ENCODE measurements at places on chromosomes 4 and X.

DNA sequence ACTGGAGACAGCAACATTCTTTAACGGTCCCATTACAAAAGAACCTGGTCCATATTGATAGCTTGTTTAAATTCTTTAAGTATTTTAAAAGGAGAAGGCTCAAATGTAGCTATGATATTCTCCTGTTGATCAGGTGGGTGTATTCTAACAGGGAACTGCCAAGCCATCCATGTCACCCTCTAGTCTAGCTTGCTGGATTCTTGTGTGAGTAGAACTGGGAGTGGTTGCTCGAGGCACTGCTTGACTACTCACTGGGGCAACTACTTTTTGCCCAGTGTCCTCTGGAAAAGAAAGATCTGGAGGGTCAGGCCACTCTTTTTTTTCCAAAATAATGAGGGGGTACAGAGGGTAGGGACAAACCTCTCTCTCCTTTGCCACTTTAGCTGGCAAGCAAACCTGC is 155.1 kb downstream of the ZNF518B start:
- no peak for DNase-seq

GRCh38 chr4:6568689-6569332 is 6.2 kb upstream of the MAN2B2 start:
- DNase-seq, result no peak

DNA sequence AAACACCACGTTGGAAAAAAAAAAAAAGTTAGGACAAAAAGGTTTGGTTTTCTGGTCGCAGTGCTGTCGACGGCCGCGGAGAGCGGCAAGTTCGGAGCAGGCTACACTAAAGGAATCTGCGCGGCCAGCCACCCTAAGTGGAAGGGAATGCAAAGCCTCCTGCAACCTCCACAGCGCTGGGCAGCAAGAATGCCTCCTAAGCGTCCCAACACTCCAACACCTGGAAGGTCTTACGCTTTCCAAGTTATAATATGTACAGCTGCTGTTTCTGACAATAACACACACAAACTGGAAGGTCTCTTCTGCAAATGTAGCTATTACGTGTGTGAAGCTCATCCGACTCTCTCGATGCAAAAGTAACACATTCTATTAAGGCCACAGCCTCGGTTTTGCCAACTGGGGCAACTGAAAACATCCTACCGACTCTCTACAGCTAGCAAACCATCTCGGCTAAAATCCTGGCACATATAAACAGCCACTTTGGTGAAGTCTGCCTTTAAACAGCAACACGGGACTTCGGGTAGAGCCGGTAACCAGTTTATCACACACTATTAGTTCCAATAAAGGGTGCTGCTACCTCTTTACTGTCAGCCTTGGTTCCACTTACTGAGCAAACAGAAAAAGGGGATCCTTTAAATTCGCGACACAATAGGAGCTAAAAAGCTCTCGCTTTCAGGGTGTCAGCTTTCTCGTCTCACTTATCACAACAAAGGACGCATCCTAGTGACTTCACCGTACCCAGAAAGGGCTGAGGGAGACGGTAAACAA is 895 bp downstream of the SMIM14 start:
- no peak for DNase-seq

DNA sequence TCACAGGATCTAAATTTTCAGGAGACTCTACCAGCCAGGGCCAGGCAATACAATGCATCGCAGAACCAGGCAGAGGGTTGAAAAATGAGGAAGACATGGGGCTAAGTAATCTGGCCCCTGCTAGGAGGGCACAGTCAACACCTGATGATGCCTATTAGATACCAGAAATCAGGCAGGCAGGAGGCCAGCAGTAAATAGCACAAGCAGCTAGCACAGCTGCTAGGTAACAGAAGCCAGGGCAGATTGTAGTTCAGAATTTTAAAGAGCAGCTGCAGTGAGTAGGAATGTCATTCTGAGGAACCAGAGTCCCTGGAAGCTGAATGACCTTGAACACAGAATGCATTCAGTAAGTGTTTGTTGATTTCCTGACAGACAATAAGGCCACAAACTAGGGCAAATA is 38.8 kb upstream of the TRPC5OS start:
- DNase-seq, result no peak

- no peak for DNase-seq
These were observed 115.5 kb downstream of the NFKB1 start for GRCh38 chr4:102616636-102617035.

DNA sequence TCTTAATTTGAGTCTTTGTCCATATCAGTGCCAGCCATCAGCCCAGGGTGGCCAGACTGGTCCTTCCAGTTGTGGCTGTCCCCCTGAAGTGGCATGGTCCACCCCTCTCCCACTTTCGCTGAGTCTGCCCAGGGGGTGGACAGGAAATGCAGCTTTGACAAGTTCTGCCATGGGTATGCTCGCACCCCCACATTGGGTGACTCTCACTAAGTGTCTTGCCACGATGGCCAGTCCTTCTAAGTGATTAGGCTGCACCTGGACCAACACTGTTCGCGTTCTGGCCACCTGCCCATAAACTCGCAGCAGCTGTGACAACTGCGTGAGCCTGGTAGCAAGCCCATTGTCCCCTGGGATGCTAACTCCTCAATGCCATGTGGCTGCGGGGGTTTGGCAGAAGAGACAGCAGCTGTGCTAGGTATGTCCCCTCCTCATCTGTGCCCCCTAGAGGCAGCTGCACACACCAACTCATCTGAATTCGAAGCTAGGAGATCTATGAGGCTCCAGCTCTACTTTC is 10.0 kb upstream of the LNX1 start:
- no peak for DNase-seq

DNA sequence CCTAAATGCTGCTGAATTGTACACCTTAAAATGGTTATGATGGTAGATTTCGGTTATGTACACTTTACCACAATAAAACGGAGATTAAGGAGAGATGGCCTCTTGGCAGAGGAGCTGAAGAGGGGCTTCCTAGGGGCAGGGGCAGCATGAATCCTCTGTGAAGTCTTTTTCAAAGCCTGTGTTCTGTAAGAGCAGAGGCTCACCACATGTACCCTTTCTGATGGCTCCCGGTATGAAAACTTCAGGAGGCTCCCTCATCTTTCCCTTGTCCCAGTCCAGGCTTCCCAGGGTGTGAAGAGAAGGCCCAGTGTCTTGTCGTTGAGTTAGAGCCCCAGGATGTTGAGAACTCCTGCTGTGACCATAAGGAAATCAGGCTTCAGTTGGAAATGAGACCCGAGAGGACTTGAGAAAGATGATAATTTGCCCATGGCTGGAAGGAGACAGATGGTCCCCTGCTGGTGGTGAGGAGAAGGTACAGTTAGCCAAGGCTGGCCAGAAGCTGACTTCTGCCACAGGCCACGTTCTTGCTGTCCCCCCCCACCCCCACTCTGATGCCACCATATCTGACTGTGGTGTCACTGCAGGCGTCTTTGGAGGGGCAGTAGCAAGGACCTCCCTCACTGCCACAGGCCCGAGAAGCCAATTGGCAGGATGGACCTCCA is 31.8 kb upstream of the MTM1 start:
- no peak for DNase-seq

GRCh38 chr4:76787898-76788297 is 110.0 kb downstream of the SOWAHB start:
- DNase-seq, result no peak

- DNase-seq, result no peak
These were observed 57.4 kb downstream of the GATB start for GRCh38 chr4:151703401-151703800.

GRCh38 chrX:131801911-131802310 is 221.2 kb upstream of the STK26 start:
- no peak for DNase-seq

GRCh38 chrX:136768469-136769084 is 12.2 kb downstream of the ARHGEF6 start:
- DNase-seq, result no peak

DNA sequence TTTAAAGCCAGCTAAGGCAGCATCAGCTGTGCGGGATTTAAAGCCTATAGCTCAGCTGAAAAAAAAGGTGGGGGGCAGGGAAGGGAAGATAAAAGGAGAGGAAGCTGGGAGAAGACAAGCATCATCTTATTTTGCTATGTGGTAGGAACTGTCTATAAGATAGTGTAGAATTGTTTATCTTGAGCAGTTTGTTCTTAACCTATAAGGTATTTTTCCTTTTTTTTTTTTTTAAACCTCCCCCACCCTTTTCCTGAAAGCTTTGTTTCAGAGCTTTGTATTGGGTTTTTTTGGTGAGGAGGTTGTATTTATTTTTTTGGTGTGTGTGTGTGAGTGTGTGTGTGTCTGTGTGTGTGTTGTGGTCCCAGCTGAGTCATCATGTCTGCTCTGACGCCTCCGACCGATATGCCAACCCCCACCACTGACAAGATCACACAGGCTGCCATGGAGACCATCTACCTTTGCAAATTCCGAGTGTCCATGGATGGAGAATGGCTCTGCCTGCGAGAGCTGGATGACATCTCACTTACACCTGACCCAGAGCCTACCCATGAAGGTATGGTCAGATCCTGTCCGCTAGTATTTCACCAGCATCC is 531 bp downstream of the RUFY3 start:
- no peak for DNase-seq

DNA sequence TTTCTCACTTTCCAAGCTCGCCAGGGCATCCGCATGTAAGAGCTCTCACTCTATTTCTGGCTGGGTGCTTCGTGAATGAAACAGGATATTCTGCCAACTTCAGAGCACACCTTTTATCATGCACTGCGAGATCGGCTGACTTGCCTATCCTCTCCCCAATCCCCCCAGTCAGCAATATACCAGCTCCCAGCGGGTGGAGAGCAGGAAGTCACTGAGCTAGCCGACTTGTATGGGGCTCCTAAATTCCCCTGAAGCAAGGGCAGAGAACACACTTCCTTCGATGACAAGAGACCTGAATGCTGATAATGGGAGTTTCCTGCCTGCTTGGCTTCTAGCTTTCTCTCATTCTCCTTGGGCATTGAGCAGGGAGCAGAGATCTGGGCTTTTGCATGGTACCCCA is 33.8 kb upstream of the MAMLD1 start:
- no peak for DNase-seq

GRCh38 chr4:15034071-15034764 is 31.9 kb downstream of the CPEB2 start:
- DNase-seq, result no peak

GRCh38 chr4:10688846-10689245 is 4.3 kb upstream of the CLNK start:
- DNase-seq, result no peak

GRCh38 chrX:131704136-131704695 is 160.3 kb downstream of the OR13H1 start:
- DNase-seq, result no peak

DNA sequence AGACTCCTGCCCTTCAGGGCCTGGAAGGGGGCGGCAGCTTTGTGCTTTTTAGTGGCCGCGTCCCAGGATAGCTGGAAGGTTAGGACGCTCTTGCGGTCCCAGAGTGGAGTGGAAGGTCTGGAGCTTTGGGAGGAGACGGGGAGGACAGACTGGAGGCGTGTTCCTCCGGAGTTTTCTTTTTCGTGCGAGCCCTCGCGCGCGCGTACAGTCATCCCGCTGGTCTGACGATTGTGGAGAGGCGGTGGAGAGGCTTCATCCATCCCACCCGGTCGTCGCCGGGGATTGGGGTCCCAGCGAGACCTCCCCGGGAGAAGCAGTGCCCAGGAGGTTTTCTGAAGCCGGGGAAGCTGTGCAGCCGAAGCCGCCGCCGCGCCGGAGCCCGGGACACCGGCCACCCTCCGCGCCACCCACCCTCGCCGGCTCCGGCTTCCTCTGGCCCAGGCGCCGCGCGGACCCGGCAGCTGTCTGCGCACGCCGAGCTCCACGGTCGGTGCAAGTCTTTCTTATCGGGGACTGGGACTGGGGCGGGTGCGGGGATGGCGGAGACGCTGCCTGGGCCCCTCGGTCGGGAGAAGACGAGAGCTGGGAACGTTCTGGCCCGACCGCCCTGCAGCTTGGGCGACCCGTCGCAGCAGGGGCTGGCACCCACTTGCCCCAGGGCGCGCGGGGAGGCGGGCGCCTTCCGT is at the start of gene EDNRA:
Gene EDNRA (plus strand): TSS at position 207 of the 686 bp plus-strand sequence. CDS start 4,585 bp downstream, outside the sequence.
- DNase-seq, result no peak

Data from activated naive CD8-positive, alpha-beta T cell treated with anti-CD3 and anti-CD28 coated beads, Interleukin-2, amount 50 U/mL, for 16 hours (primary cell).